ENCODE measurements at places on chromosomes 5 and 9.

DNA sequence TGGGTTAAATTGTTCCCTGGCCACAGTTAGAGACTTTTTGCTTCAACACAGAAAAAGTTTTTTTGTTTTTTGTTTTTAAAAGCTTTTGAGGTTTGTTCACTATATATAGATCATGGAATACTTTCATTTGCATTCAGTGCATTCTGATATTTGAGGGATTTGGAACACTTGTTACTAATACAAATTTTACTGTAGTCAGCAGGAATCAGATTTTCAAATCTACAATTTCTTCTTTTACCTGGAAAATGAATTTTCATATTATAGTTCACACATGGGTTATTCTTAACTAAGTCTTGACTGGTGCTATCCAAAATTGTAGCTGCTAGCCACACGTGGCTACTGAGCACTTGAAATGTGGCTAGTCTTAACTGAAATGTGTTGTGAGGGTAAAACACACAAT, 142.0 kb downstream of the RMI1 start:
- no peak for DNase-seq

DNA sequence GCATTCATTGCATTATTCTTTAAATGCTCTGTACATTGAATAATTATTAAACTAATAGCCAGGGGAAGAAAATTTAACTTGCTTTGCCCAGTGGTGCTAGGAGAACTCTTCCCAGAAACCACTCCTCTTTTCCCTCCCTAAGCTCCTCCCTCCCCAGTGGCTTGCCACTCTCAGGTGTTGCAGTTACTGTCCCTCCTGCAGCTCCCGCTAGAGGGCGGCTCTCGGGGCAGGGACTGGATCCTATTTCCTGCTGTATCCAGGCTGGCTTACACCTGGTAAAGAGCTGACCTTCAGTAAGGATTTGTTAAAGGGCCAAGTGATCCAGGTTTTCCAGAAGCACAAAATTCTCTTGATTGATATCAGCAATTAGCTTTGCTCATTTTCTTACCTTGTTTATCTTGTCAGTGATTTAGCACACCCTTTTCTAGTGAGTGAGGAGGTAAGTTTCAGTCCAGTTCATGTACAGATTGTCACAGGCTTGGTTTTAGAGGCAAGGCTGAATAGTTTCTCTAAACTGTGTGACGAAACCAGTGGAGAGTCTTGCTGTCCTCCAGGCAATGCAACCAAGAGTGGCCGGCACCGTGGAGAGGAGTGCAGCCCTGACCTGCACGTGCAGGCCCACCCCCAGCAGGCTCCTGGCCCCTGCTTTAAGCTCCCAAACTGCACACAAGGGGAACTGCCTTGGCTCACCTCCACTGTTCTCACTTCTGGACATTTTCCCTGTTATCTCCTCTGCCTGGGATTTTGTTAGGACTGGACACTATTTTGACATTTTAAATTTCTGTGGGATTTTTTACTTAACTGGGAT, 423.8 kb downstream of the SPOCK1 start:
- peak; percentile 43 for DNase-seq

DNA sequence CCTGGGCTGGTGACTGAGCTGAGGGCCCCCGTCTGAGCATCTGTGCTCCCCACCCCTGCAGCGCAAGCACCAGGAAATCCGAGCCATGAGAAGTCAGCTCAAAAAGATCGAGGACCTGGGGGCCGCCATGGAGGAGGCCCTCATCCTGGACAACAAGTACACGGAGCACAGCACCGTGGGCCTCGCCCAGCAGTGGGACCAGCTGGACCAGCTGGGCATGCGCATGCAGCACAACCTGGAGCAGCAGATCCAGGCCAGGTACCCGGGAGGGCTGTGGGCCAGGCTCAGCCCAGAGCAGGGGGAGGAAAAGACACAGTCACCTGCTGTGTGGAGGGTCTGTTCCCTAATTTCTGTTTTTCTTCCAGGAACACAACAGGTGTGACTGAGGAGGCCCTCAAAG, 24.6 kb downstream of the DYNC2I2 start:
- no peak for DNase-seq

DNA sequence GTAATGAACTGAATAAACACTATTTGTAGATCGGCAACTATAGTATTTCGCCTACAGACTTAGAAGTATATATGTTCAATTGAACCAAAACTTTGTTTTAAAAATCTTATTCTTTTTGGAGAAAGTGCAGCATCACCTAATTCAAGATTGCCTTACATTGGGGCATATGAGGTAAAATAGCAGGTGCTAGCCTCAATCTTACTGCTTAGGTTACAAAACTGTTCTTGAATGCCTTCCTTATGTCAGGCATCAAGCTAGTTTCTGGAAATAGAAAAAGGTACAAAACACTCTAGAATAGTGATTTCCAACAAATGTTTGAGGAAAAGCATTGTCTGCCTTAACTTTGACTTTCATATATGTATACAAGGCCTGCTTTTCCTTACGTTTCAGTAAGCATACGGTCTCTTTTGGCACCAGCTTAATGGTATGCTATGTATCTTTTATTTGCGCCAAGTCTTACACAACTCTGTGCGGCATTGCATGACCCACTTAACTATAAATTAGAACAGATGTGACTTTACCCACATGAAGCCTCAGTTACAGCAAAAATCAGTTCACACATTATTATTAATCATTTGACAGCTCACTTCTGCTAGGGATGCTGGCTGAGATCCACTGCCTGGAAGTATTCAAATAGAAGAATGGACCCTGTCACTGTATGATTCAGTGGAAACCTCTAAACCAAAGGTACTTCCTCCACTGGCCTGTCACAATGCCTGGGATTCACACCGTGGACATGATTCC, 174.1 kb downstream of the PRELID2 start:
- DNase-seq: no peak

- DNase-seq: no peak
These were observed 40.1 kb downstream of the CCNJL start for GRCh38 chr5:160272264-160272663.
